ENCODE measurements at places on chromosomes 7 and 10.

DNA sequence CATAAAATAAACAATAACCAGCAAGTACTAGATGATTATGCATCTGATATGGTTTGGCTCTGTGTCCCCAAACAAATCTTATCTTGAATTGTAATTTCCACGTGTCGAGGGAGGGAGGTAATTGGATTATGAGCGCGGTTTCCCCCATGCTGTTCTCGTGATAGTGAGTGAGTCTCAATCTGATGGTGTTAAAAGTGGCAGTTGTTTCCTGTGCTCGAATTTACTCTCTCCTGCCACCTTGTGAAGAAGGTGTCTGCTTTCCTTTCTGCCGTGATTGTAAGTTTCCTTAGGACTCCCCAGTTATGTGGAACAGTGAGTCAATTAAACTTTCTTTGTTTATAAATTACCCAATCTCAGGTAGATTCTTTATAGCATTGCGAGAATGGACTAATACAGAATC, 15.1 kb downstream of the CNTNAP2 start:
- no peak for DNase-seq

GRCh38 chr7:5213286-5213645, 23.2 kb downstream of the WIPI2 start:
- DNase-seq, result no peak

DNA sequence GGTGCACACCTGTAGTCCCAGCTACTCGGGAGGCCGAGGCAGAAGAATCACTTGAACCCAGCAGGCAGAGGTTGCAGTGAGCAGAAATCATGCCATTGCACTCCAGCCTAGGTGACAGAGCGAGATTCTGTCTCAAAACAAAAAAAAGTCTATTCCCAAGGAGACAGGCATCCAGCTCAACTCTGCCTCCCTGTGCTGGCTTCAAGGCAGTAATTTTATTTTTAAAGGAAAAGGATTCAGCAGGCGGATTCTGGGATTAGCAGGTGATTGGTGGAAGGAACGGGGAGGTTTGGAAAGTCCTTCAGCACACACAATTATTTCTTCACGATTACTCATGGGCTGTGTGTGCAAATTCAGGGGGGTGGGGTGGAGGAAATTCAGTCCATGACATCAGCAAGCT, 242.9 kb downstream of the PAXIP1 start:
- no peak for DNase-seq

DNA sequence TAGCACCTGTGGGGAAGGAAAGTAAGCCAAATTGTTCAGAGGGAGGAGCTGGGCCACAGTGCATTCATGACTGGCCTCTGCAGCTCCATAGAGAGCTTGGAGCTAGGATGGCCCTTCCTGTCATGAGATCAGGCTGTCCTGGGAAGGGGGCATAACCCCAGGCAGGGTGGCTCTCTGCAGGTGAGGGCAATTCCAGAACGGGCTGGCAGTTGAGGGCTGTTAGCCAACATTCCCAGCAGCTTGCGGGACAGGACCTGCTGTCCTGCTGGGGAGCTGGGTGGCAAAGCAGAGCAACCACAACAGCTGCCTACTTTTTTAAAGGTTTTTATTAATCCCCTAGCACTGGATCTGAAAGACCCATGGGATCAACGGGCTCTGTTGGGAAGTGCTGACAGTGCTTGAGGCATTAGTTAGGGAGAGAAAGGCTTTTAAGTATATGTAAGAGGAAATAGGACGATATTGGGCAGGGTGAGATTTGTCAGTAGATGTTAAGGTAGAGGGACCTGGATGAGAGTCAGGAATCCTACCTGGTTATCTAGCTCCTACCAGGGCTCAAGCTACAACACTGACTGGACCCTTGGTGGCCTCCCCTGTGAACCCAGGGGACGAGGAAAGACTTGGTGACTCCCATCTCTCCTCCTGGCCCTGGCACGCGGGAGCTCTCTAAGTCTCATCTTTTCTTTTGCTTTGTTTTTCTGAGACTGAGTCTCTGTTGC, 77.8 kb downstream of the NAMPT start:
- no peak for DNase-seq

Data from Panc1 (cell line).